Umbilical cord (tissue), 2 donors: ENCODE measurements at places on chromosomes 12 and 14.

- DNase-seq, result no peak
Observed at GRCh38 chr12:123344086-123344485, 20.6 kb downstream of the SBNO1 start.

- no peak for DNase-seq
Observed at GRCh38 chr12:42912367-42912766, 322.8 kb upstream of the PRICKLE1 start.

DNA sequence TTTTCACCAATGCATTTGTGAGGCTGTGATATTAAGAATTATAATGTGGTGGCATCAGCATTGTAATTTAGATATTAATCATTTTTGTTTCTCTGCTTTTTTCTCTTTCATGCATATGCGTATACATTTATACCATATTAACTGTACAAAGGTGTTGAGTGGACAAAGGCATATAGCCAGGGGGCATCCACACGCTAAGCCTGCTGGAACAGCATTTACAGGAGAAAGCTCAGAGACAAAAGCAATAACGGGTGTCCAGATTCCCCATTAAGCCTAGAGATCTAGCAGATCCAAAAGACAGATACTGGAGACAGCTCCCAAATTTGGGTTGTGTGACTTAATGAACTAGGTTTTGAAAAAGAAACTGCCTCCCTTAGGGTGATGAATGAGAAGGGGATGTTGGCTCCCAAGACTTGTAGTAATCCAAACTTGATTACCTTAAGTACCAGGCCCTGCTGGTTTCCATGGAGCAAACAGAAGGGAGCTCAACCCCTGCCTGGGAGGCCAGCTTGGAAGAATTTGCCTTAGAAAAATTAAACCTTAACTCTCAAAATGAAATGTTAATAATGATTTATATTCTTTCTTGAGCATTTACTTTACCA is 181.9 kb downstream of the SLC6A15 start:
- DNase-seq, result no peak

- no peak for DNase-seq
Observed at GRCh38 chr14:94381149-94382030, 7.0 kb downstream of the SERPINA1 start.

- no peak for DNase-seq
Observed at GRCh38 chr12:92002195-92002649, 143.4 kb downstream of the BTG1 start.

DNA sequence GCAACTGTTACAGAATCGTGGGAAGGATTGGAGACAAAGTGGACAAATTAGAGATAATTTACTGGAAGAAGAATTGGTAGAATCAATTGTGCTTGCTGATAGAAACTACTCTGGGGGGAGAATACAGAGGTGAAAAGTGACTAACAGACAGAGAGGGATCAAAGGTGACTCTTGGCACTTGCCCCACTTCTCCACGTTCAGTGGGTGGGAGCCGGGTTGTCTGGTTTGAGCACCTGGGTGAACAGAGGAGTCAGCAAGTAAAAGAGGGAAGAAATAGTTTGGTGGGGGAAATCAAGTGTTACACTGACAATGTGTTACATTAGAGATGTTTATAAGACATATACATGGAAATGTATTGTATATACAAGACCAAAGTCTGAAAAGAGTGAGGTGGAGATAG is 69.1 kb downstream of the PPP2R5E start:
- DNase-seq, result no peak

GRCh38 chr14:92718664-92719063 is 29.8 kb downstream of the LGMN start:
- DNase-seq, result no peak

- peak; percentile 35 for DNase-seq
Observed at GRCh38 chr12:6603095-6603567, 4.0 kb downstream of the CHD4 start.

- no peak for DNase-seq
Observed at GRCh38 chr12:2876431-2877046, 435 bp downstream of the FOXM1 start.

- DNase-seq, result peak; percentile 91
Observed at GRCh38 chr12:6372403-6373003, 2.9 kb downstream of the SCNN1A start.

- no peak for DNase-seq
Observed at GRCh38 chr14:78245238-78245637, 75.1 kb downstream of the NRXN3 start.

DNA sequence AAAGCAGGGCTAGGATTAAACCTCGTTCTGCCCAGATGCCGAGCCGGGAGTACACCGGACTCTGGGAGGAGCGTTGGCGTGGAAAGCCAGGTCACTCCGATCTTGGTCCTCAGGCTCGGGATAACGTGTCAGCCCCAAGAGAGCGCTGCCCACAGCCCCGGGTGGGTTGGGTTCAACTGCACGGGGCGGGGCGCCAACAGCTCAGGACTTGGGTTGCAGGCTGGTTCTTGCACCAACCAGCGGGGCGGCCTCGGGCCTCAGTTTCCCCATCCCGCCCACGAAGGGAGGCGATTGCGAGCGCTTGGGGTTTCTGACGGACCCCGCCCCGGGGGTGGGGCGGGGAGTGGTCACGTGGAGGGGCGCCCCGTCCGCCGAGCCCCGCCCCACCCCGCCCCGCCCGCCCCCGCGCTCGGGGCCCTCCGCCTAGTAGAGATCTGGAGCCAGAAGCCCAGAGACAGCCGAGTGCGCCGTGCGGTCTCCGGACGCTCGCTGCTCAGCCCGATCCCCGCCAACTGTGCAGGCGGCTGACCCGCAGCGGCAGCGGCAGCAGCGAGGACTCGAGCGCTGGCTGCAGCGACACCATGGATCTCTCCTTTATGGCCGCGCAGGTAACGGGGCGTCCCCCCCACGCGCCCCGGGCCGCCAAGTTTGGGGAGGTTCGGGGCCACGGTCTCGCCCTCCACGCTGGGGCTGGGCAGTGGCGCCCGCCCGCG is at the start of gene C14orf132:
Gene C14orf132, plus strand, starts transcription at position 443 of the 713 bp plus-strand sequence. Its CDS starts 139 bp downstream, at position 582.
- peak; percentile 75 for DNase-seq

GRCh38 chr14:53151523-53152183 is 1.5 kb downstream of the DDHD1 start:
- peak; percentile 36 for DNase-seq

DNA sequence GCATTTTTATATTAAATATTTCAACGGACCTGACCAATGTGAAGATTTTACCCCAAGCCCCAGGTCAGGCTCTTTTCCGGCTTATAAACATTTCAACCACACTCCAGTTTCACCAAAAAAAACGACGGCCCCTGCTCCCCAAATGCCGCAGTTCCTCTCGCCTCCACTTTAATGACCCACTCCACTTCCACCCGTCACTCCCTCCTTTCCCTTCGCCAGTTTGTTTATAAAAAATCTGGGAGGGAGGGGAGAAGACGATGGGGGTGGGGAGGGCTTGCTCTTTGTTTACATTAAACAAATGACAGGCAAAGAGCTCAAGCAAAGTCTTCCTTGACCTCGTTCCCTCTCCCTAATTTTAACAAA is 5.4 kb downstream of the SIX6 start:
- no peak for DNase-seq

DNA sequence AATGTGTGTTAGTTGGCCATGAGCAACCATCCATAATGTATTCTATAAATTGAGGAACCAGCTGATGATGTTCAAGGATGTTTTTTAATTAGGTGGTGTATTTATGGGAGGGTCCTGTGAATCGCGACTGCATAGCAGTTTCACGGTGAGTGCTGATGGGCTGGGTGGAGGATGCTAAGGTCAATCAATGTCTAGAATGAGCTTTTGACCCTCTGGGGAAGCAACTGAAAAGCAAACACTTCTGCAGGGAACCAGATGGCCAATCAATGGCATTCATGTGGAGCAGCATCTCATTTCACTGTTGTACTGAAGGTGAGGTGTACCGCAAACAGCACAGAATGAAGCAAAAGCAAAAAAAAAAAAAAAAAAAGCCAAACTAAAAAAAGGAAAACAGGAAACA is 676.1 kb upstream of the TMEM132C start:
- no peak for DNase-seq

DNA sequence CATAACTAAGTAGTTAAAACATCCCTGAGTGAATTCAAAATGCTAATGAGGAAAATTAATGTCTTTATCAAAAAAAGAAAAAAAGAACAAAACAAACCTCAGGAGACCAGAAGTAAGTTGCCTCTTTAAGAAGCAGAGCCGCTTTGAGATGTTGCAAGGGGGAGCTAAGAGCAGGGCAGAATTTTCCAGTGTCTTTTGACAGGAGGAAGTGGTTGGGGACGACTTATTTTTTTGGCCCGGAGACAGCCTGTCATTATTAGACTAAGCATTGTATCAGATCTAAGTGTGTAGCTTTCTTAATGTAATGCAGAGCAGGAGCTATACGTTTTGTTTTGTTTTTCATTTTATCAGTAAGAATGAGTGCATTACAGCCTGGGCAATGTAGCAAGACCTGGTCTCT is 206.6 kb downstream of the CACNA1C start:
- no peak for DNase-seq

GRCh38 chr12:48002414-48002730 is 1.9 kb downstream of the COL2A1 start:
- DNase-seq, result no peak

- peak; percentile 59 for DNase-seq
Observed at GRCh38 chr14:71060825-71061455, 153.7 kb downstream of the PCNX1 start.

GRCh38 chr12:105032703-105033357 is 46.7 kb downstream of the NOPCHAP1 start:
- DNase-seq, result no peak

DNA sequence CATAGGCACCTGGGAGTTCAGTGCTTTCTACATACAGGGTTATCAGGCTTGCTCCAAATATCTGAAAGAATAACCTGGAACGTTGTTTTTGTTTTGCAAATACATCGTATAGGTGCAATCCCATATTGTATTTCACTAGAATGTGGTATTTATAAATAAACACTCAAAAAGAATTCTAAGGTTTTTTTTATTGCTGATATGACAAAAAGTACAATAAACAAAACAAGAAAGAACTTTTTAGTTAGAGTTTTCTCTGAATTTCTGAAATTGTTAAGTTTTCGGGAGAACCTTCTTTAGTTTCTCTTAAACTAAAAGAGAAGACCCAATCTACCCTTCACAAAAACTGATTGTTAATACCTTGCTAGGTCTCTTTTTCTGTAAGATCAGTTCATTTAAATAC is 225.8 kb downstream of the CCDC59 start:
- no peak for DNase-seq

DNA sequence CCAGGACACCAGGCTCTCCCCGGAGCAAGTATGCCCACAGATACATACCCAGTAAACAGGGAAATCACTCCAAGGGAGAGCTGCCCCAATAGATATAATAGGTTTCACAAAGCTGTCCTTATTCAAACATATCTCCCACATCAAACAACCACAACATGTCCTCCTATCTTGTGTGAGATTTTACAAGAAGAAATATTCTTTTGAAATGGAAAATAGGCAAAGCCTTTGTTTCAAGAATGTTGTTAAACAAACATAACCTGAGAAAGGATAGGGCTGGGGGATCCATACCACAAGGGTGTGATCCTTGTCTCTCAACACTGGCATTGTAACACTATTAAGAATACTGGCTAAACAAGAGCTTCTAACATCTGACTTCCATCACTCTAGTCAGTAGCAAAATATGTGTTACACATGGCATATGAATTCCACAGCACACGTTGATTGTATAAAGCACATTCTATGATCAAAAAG is 32.9 kb downstream of the LGR5 start:
- DNase-seq, result no peak

DNA sequence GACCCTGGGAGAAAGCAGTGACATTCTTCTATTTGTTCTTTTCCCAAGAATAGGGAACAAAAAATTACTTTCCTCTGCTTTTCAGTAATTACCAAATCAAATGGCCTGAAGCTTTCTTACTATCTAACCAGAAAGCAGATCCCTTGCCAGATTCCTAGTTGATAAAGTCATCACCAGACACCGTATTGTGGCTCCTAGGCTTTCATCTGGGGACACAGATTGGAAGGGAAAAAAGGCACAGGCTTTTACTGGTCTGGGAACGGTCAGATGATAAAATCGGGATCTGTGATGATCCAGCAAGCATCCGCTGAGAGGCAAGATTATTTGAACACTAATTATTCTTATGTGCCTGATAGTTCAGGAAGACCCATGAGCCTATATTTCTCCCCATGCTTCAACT is 79.1 kb upstream of the BCL2L14 start:
- peak; percentile 28 for DNase-seq

DNA sequence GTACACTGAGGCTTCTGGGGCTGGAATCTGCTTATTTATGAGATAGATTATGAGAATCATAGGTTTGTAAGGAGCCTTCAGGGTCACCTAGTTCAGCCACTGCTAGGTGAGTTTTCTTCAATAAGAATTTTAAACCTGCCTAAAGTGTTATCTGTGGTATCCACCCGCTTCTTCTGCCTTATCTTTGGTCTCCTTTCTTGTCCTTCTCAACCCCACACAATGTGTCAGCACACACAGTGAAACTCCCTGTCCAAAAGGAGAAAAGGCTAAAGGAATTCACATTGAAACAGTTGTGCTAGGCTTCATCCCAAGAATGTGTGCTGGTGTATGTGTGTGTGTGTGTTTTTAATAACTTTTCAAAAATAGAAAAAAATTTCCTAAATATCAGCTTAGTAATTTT is 259.3 kb upstream of the BTG1 start:
- DNase-seq, result no peak

DNA sequence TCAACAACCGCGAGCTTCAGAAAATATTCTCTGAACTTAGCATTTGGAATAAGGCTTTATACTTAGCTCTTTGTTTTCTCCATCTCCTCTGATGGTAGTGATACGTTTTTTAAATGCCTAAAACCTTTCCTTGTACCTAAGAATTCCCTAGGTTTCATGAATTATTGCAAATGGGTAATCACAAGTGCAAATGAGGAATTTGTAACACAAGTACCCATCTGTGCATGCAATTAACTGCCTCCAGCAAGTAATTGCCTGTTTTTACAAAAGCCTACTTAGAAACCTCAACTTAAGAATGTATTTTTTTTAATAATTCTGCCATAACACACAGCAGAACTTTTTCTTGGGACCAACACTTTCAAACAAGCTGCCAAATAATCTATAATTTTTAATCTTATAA is 149.2 kb downstream of the PHLDA1 start:
- no peak for DNase-seq

DNA sequence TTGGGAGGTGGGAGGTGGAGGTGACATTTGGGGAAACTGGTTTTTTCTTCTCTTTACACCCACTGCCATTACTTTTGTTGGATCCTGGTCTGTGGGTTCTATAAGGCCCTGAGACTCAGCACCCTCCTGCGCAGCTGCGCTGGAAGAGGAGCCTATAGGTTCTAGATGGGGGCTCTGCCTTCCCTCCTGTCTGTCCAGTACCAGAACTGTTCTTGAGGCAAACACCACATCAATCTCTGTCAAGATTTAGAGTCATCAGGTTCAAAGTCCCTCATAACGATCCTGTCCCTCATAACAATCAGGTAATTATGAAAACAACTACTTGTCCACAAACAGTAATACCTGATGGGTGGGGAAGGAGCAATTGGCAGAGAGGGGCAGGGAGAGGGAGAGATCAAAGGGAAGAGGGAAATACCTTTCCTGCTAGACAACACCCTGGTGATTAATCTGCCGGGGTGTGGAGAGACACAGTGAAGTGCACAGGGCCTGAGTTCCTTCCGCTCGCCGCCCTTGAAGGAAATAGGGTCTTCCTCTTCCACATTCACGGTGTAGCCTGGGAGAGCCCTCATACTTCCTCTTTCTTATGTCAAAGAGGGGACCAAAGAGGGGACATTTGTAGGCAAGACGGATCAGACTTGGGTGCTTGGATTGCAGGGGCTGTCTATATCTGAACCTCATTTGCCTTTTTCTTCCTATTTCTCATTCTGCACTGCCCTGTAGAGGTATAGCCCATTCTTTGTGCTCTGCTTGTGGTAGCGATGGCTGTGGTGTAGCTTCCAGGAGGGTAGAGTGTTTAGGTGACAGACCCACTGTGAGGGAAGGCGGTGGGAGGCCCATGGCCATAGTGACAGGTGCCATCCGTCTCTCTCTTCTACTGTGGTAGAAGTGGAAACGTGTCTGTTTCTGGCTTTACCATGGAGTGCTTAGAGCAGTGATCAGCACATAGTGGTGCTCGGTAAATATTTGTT is 12.6 kb downstream of the GPRC5A start:
- no peak for DNase-seq
